Hematopoietic multipotent progenitor cell treated with erythropoietin and hydrocortisone succinate and interleukin-3 and kit ligand, for 8 days (in vitro differentiated cells): ENCODE measurements at places on chromosomes 11 and 22.

- no peak for DNase-seq
Observed at GRCh38 chr11:19284881-19285280, 44.1 kb upstream of the E2F8 start.

DNA sequence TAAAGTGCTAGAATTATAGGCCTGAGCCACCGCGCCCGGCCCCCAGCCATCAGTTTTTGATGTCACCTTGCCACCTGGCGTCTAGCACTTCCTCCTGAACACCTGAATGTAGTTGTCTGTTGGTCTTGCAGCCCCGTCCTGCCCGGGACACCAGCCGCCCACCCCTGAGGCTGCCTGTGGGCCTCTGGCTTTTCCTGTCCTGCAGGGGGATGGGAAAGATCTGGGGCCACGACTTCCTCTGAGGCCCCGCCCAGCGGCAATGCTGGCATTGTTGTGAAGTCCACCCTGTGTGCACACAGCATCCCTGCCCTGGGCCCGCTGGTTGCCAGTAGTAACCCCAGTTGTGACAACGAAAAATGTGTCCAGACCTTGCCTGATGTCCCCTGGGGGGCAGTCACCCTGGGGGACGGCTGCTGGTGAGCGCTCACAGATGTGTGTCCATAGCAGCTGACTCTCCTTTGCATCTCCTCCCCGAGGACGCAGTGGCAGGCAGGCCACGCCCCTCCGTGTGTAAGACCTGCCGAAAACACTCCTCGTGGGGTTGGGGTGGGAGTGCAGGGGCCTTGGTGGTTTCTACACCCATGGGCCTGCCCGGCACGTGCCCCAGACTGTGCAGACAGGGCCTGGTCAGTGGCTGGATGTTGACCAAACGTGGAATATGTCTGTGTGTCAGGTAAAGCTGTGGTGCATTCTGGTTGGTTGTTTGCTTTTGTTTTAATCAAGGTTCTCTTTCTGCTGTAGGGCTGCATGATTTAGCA lies 6.8 kb downstream of the SELENOO start:
- no peak for DNase-seq

DNA sequence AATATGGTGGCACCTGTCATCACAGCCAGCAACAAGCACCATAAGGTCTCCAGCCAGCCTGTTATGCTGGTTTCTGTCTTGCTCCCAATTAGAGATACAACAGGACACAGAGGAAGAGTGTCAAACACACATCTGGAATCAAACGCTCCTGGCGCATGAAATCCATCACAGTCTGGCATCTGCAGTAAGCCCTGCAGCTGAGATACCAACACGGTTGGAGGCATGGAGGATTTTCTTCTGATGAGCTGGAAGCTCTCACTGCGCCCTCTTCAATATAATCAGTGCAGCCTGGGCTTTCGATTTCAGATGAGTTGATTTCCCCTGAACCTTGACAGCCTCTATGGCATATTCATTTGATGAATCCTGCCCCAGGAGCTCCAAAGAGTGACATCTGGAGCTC lies 27.8 kb upstream of the CARS1 start:
- DNase-seq, result no peak

- DNase-seq, result no peak
Observed at GRCh38 chr11:2818503-2818902, 67.1 kb downstream of the CDKN1C start.

GRCh38 chr22:28734393-28734792 lies 7.2 kb downstream of the CHEK2 start:
- no peak for DNase-seq

DNA sequence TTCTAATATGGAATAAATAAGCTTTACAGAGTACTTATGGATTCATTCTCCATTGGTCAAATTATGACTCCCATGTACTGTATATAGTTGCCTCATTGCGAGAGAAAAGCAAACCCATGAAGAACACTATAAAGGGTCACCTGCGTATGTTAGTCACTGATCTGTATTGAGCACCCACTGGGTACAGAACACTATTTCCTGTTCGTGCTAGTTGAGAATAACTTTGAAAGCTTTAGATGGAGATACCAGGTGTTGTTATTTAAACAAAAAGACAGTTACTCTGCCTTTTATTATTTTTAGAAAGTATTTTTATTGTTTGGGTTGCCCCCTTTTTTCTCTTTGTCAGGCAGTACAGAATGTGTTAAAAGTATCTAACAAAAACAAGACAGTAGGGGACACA lies 79.9 kb downstream of the DEUP1 start:
- no peak for DNase-seq

DNA sequence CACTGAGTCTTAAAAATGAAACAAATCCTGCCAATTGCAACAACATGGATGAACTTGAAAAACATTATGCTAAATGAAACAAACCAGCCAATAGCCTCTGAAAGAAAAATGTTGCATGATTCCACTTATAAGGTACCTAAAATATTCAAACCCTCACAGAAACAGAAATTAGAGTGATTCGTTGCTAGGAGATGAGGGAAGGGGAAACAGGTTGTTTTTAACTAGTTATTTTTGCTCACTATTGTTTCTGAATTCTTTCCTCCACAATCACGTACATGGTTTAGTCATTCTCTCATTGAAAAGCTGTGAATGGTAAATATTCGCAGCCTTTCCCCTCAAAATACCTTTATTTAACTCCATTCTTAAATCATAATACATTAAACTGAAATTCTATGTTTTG lies 14.0 kb upstream of the TYR start:
- no peak for DNase-seq

DNA sequence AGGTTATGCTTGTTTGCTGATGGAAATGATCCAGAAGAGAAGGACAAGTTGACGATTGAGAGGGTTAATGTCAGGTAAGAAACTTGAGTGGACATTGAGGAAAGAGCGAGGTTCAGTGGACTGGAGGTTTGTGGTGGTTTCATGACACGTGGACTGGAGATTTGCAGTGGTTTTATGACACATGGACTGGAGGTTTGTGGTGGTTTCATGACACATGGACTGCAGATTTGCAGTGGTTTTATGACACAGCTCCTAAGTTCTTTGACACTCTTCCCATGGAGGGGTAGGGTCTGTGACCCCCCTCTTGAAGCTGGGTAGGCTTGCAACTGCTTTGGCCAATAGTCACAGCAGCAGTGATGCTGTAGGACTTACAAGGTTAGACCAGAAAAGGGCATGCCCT lies 5.4 kb upstream of the MAPK8IP2 start:
- DNase-seq, result no peak

DNA sequence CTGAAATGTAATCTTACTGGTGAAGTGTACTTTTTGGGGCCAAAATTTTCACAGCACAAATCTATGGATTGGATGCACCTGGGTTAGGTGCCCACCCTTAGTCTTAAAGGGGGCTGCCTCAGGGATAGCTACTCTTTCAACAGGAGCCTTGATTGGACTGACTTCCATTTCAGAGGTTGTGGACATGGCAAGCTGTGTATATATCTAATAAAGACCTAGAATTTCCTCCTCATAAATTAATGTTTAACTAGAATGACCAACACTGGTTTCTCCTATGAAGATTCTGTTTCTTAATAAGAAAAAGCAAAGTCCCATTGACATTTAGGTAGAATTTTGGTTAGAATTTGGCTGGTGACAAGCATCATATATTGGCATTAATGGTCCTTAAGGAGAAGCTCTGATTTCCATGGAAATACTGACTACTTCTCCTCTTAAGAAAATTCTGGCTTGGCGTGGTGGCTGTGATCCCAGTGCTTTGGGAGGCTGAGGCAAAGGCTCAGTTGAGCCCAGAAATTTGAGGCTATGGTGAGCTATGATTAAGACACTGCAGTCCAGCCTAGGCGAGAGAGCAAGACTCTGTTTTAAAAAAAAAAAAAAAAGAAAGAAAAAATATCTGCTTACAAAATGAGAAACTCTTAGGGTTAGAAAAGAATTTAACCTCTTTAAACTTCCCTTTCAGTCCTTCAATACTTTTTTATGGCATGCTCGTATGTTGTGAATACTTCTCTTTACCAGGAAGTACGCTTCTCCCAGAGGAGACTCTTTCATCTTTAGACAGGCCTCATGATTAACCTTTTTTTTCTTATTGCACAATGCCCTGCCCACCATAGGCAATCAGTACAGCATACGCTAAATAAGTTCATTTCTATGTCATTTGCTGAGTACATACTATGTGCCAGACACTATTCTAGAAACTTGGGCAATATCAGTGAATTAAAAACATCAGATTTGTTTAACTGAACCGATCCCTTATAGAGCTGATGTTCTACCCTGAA lies 77.2 kb downstream of the PRR5L start:
- no peak for DNase-seq

DNA sequence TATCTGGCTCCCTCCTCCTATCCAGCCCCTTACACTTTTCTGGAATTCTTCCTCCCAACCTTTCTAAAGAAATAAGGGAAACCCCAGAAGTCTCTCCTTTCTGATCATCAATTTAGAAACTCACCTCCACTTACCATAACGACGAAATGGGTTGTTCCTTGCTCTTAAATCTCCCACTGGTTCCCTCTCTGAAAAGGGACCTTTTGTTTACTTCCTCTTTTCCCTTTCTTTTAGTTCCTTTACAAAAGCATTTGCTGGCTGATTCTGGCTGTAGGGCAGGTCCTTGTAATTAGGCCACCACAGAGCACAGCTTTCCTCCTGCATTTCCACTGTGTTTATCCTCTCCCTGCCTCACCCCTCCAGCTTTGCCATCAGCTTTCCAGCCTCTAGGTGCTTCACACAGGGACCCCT lies 12.0 kb downstream of the JAML start:
- no peak for DNase-seq

- peak; percentile 54 for DNase-seq
Observed at GRCh38 chr11:78414321-78415051, 3.1 kb downstream of the GAB2 start.

DNA sequence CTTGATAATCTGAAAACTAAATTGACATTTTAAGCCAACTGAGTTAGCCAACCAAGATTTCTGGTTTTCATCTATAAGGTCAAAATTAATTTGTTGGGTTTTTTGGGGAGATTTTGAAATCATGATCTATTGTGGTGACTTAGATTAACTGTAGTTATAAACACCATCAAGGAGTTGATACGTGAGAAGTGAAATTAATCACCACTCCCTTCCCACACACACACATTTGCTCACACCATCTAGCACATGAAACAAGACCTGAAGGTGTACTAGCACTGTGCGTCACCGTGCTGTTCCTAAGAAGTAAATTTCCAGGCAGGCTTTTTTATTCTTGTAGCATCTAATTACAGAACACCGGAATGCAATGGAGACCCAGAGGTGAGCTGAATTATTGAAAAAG lies 2.1 kb downstream of the OR5B21 start:
- DNase-seq, result no peak

GRCh38 chr22:20639343-20639742 lies 131.9 kb downstream of the MED15 start:
- no peak for DNase-seq

DNA sequence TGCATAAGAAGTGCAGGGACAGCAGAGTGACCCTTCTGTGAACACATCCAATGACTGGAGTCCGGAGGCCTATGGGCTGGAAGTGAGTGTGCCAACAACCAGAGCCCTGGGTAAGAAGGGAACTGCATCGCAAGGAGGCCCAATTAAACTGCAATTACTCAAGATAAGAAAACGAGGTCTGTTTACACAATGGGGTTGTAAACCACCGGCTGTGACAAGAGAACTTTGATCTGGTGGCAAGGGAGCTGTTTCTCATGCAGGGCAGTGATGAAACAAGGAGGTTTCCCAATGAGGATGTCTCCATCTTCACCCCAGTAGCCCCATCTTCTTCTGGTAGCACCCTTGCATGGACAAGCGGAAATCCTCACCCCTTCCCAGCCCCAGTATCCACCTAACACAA lies 21.5 kb downstream of the ETS1 start:
- DNase-seq, result peak; percentile 20
